ENCODE measurements at places on chromosomes 5 and 9.
A peak's percentile ranks its signal among the peaks of the same experiment; 100 is the strongest.

- DNase-seq, result peak; percentile 43
Measured at GRCh38 chr5:61931236-61931635, 374.8 kb upstream of the KIF2A start.

DNA sequence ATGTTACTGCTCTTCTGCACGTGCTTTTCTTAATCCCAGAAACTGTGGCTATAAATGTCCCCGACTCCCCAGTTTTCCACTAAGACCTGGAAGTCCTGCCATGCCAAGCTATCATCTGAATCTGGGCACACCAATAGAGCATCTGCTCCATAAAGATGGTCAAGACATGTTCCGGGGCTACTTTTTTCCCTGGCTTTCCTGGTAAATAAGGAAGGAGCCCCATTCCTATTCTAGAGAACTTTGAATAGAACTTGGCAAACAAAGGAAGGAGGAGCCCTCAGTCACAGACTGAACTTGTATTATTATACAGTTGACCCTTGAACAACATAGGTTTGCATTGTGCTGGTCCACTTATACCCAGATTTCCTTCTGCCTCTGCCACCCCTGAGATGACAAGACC is 182.9 kb downstream of the CCDC192 start:
- no peak for DNase-seq

DNA sequence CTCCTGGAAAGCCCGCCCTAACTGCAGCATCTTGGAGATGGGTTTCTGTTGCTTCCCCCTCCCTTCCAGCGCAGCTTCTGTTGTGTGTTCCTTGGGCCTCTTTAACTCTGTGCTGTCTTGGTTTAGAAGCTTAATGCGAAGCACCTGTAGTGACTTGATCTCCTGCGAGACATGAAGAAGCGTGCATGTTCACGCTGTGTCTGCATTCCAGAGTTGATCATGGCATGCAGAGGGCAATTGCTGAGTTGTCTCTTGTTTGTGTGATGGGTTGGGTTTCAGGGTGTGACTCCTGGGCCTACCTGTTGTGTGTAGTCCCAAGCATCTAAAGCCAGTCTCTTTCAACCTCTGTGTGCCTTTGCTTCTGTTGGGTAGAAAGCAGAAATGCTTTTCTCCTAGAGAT is 155.6 kb downstream of the SMARCA2 start:
- no peak for DNase-seq

DNA sequence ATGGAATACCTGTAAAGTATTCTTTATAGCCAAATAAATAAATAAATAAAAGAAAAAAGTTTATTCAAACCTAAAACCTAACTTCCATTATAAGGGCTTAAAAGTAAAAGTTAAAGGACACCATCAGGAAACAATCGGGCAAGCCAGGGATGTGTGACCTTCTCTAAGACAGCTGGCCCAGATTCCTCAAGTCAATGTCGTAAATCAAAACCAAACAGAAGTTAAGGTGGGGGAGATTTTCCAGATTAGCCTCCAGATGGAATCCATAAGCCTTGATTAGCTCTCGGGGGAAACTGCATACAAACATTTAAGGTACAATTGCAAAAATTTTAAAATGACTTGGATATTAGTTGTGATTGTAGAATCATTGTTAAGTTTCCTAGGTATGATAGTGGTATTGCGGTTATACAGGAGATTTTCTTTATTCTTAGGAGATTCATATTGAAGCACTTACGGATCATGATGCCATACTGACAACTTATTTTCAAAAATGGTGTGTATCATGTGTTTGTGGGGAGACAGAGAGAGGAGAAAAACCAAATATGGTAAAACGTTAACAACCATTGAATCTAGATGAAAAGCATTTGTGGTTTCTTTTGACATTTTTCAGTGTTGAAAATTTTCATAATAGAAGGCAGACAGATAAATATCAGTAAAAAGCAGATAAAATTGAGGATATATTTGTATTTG is 21.5 kb upstream of the MGAT1 start:
- DNase-seq, result peak; percentile 27

DNA sequence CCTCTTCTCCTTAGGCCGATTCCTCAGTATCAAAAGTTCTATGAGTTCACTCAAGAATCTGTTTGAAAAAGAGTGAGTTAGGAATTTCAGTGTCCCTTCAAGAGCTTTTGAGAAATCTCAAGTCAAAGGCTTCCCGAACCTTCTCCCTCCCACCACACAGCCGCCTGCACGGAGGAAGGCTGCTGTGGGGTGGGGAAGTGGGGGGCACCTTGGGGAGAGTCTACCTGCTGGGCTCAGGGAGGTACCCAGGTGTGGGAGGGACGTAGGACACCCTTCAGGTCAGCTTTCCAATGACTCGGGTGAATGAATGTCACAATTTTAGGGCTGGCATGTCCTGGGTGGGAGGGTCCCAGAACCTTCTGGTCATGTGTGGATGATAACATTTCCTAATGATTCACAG is 17.5 kb downstream of the CXCL14 start:
- DNase-seq, result no peak

- DNase-seq, result no peak
Measured at GRCh38 chr5:66617226-66617861, 21.2 kb downstream of the MAST4 start.

- DNase-seq, result no peak
Measured at GRCh38 chr9:105118636-105119035, 125.8 kb upstream of the SLC44A1 start.

DNA sequence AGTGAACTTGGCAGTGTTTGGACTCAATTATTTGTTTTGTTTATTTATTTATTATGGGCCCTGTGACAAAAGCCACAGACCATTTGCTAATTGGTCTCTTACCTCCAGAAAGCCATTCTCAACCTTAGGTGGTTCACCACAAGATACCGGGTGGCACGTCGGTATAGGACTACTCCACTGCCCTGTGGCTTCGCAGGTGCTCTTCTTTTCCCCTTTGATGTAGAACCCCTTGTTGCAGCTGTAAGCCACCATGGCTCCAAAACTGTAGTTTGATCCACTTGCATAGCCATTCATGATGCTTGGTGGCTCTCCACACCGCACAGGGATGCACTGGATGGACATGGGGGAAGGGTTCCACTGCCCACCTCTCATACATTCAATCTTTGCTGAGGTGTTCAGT is 73.3 kb upstream of the TXNDC8 start:
- DNase-seq, result no peak

GRCh38 chr9:121156263-121156731 is 45.4 kb downstream of the RAB14 start:
- DNase-seq, result peak; percentile 98

GRCh38 chr5:140764177-140764973 is 21.6 kb upstream of the PCDHA1 start:
- DNase-seq, result no peak

DNA sequence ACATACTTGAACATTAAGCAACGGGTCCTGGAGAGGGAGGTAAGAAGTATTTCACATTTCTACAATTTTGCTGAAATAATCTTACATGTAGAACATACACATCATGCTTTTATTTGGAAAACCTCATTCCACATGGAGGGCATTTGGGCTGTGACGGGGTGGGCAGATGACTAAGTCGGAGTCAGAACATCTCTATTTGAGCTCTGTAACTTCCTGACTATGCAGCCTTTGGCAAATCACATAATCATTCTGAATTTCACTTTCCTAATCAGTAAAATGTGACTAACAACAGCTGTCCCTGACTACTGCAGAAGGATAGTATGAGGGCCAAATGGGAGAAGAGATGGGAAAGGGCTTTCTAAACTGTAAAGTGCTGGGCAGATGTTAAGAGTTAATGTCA is 17.1 kb upstream of the IL6ST start:
- DNase-seq, result peak; percentile 90

GRCh38 chr5:96905864-96906263 is 29.6 kb downstream of the ERAP2 start:
- no peak for DNase-seq

- DNase-seq, result no peak
Measured at GRCh38 chr9:92295827-92296258, 2.3 kb upstream of the IARS1 start.

DNA sequence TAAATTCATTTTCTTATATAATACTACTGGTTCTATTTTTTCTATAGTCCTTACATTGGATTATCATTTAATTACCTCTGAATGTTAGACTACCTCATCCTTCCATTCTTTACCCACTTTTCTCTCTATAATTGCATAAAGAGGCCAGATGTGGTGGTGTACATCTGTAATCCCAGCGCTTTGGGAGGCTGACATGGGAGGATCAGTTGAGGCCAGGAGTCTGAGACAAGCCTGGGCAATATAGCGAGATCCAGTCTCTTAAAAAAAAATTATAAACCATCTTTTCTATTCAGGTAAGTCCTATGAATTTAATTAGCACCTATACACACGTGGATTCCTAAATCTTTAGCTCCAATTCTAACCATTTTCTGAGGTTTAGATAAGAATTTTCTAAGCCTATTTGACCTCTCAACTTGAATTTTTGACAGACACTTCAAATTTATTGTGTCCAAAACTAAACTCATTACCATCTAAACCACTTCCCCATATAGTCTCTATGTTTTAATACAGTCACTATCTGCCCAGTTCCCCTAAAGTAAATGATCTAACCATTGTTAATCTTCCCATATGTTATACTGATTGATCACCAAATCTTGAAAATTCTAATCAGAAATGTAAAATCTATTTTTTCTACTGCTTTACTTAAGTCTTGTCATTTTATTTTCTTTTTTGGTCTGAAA is 33.0 kb upstream of the CHD1 start:
- DNase-seq, result no peak

DNA sequence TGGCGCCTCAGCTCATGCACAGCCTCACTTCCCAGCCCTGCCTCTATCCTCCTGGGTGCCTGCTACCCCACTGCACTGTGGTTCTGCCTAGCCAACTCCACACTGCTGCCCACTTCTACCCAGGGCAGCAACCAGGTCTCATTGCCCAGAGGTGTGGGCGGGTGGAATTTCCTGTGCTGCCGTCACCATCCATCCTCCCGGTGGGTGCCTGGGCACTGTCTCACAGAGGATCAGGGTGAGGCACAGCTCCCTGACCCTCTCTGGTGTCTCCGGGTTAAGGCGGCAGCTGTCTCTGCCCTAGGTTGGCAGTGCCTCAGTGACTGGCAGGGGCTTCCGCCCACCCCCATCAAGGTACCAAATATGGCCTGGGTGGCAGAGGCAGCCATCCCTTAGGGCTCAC is 4.3 kb upstream of the MTMR12 start:
- DNase-seq, result no peak

DNA sequence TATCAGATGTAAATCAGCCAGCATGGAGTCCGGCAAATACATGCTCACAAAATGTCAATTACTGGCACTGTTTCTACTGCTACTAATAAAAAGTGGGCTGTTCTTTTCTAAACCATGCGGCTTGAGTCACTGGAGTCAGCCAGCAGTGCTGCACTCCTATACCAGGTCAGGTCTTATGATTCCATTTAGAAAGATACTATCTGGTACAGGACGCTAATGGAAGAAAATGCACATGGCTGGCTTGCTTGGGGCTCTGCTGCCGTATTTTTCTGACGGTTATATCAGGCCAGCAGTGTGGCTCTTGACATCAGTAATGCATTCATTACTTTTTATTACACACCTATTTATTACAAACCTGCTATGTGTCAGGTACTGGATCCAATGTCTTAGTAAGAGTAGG is 74.3 kb downstream of the NDFIP1 start:
- DNase-seq, result no peak

DNA sequence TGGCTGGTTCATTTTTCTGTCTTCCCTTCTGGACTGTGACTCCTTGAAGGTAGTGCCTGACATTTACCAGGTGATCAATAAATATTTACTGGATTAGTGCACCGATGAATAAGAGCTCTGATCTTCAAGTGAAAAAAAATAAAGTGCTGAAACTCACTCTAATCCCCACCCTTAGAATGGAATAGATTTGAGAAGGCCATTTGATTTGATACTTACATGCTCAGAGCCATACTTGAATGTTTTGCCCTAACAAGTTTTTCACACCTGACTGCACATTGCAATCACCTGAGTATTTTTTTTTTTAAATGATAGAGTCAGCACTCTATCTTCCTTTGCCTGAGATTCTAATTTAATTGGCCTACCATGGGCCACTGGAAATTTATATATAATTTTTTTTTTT is 105.7 kb downstream of the LRRC70 start:
- DNase-seq, result no peak

DNA sequence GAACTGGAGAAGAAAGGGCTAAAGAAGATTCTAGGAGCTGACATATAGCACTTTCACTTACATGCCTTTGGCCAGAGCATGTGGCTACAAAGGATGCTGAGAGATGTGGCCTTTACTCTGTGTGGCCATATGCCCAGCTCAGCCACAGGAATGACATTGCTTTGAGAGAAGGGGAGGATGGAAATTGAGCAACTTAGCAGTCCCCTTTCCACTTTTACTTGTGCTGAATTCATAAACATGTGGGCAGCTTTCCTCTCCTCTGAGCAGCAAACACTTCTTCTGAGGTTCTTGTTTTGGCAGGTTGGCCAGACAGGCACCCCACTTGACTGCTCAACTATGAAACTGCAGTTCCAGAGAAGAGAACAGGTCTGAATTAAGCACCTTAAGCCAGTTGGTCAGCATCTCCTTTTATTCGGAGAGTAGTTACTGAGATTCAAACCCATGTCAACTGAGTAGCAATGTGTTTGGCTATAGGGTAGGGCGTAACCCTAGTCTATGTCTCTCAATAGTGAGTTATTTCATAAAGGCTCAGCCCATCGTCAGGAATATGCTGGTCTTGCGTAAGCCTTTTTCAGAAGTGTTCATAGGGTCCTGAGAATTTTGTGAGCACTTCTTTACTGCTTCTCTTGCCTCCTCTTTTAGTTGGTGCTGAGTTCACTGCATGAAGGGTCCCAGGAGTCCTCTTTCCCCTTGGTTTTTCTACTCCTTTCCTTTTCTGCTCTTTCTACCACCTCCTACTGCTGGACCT is 134.5 kb downstream of the PALM2AKAP2 start:
- peak; percentile 90 for DNase-seq

GRCh38 chr9:130785940-130786508 is 49.0 kb upstream of the ABL1 start:
- DNase-seq, result no peak

- no peak for DNase-seq
Measured at GRCh38 chr9:105396441-105396840, 51.4 kb upstream of the FSD1L start.

GRCh38 chr5:1962619-1963355 is 80.1 kb upstream of the IRX4 start:
- DNase-seq, result no peak

GRCh38 chr9:124205686-124206352 is 51.9 kb upstream of the NEK6 start:
- no peak for DNase-seq

DNA sequence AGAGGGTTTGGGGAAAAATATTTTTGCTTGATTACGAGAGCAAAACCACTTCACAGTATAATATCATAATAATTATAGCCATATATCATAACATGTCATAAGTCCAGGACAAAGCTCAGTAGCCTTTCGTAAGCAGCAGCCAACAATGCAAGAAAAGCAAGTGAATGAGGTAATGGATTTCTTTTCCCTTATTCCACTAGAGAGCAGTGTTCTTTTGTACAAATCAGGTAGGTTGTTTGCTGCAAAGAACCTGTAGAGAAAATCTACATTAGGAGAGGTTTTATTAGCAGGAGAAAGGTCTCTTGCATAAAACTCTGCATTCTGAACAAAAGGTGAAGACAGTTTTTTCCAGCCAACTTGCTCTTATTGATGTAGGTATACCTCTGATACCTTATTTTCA is 1033.4 kb downstream of the TLE4 start:
- peak; percentile 51 for DNase-seq

Measured in fibroblast of upper back skin (primary cell).